Common myeloid progenitor, CD34-positive (primary cell): ENCODE measurements at places on chromosomes 16 and 17.
A peak's percentile ranks its signal among the peaks of the same experiment; 100 is the strongest.

- no peak for DNase-seq
These were observed 44.5 kb upstream of the SSTR5 start for GRCh38 chr16:1028056-1028455.

DNA sequence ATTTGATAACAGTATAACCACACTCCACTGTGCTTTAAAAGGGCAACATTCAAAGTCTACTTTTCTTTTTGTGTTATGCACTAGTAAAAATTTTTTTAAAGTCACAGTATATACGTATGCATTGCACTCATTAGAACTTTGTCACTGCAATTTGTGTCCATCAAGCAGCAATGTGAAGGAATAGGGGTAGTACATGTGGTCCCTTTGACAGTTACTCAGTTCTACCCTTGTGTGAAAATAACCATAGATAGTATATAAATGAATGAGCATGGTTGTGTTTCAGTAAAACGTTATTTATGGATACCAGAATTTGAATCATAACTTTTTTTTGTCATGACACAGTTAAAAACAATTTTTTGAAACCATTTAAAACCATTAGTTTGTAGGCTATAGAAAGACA, 30.7 kb downstream of the NFATC3 start:
- DNase-seq: no peak

- DNase-seq: no peak
These were observed 79.5 kb upstream of the DHX40 start for GRCh38 chr17:59485946-59486345.

DNA sequence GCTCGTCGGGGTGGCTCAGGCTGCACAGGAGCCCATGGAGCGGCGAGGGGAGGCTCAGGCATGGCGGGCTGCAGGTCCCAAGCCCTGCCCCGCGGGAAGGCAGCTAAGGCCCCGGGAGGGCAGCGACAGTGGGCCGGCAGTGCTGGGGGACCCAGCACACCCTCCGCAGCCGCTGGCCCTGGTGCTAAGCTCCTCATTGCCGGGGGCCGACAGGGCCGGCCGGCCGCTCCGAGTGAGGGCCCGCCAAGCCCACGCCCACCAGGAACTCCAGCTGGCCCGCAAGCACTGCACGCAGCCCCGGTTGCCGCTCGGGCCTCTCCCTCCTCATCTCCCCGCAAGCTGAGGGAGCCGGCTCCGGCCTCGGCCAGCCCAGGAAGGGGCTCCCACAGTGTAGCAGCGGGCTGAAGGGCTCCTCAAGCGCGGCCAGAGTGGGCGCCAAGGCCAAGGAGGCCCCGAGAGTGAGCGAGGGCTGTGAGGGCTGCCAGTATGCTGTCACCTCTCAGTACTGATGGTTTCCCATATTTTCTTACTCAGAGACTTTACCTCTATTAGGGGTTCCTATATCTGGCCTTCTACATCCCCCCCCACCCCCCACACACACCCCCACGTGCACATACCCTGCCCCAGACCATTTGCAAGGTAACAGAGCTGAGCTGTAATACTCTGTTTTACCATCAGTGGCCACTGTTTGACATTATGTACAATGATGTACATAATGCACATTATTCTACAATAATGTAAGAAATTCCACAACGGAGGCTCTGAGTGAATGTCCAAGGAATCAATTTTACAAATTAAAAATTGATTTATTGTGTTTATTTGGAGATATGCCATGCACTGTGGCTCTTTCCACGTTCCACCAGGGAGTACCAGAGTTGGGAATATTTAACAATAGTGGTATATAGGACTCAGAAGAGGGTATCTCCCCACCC, 3.7 kb upstream of the VAT1L start:
- DNase-seq: no peak

DNA sequence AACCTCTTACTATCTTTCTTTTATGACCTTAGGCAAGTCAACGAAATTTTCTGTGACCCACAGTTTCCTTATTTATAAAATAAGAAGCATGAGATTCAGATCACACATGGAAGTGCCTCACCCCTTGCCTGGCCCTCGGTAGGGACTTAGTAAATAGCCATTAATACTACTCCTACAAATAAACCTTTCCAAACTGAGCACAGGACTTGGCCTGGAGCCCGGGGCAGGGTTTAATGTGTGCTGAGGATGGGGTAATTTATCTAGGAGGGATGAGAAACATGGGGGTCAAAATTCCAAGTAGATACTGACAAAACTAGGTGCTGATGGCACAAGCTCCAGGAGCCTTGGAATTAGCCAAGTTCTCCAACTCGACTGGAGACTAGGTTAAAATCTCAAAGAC, 35.0 kb downstream of the PITPNC1 start:
- no peak for DNase-seq

DNA sequence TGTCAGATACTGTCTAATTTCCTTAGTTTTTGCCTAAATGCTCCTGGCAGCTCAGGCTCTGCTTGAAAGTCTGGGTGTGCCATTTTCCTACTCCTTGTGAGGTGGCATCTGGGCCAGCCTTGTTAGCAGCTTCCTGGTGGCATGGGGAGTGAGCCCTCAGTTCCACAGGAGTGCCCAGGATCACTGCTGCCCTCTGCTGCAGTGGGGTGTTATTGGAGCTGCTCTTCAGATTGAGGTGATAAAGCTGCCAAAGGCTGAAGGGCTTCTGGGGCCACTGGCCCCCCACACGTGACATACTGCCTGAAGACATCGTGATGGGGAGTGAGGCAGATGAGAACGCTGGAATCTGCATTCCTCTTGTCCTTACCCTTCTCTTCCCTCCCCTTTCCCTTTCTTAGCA, 27.4 kb downstream of the CEP95 start:
- peak; percentile 26 for DNase-seq

GRCh38 chr17:80836658-80836965, 155.0 kb upstream of the CHMP6 start:
- DNase-seq: no peak

DNA sequence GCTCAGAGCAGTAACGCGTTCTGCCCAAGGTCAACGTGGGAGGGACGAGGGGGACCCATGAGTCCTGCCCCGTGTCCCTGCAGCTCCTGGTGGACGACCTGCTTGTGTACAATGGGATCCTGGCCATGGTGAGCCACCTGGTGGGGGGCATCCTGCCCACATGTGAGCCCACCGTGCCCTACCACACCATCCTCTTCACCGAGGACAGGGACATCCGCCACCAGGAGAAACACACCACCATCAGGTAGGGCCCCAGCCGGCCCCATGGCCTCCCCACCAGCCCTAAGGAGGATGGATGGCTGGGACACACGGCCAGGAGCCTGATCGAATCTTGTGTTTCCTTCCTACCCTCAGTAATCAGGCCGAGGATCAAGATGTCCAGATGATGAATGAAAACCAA, 227.6 kb downstream of the KATNIP start:
- no peak for DNase-seq

- no peak for DNase-seq
These were observed 41.1 kb downstream of the CACNG1 start for GRCh38 chr17:67085406-67085805.

DNA sequence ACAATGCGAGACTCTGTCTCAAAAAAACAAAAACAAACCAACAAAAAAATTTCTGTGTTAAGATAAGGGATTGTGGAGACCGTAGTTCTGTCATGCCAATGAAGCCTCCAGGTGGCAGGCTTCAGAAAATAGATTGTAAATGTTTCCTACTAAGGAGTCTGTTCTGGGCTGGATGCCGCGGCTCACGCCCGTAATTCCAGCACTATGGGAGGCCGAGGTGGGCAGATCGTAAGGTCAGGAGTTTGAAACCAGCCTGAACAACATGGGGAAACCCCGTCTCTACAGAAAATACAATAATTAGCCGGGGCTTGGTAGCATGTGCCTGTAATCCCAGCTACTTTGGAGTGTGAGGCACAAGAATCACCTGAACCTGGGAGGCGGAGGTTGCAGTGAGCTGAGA, 4.4 kb upstream of the SNX29 start:
- peak; percentile 47 for DNase-seq

- DNase-seq: no peak
These were observed 188.2 kb upstream of the RPL38 start for GRCh38 chr17:74015316-74015715.

DNA sequence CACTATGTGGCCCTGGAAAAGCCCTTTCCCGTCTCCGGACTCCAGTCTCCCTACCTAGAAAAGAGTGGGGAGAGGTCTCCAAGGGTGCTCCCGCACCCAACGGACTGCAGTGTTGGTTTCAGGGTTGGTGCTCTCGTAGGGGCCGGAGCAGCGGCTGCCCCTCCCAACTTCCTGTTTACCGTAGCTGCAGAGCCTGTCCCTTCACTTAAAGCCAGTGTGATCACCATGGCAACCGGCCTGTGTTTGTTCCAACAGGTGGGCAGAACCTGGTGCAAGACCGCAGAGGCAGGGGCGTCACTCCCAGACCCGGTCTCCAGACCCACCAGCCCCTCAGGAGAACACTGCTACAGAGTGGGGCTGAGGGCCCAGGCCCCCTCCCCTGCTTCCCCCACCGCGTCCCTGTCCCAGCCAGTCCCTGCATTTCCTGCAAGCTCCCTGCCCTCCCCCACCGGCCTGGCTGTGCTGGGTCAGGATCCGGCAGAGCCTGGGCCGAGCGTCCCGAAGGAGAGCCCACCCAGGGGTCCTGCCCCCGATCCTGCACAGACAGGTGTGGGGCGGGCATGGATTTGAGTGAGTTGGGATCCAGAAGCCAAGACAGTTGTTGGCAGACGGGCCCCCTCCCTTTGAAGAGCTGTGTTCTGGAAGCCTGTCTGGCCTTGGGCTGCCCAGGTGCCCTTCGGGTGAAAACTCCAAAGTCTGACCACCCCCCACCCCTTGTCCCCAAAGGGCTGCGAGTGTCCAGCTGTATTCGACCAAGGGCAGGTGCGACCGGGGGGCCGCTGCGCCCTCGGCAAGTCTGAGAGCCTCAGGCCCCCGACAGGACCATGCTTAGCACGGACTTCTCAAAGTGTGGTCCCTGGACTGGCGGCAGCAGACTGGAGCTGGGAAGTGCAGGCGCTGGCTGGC, 1.5 kb upstream of the BAIAP3 start:
- DNase-seq: peak; percentile 91

DNA sequence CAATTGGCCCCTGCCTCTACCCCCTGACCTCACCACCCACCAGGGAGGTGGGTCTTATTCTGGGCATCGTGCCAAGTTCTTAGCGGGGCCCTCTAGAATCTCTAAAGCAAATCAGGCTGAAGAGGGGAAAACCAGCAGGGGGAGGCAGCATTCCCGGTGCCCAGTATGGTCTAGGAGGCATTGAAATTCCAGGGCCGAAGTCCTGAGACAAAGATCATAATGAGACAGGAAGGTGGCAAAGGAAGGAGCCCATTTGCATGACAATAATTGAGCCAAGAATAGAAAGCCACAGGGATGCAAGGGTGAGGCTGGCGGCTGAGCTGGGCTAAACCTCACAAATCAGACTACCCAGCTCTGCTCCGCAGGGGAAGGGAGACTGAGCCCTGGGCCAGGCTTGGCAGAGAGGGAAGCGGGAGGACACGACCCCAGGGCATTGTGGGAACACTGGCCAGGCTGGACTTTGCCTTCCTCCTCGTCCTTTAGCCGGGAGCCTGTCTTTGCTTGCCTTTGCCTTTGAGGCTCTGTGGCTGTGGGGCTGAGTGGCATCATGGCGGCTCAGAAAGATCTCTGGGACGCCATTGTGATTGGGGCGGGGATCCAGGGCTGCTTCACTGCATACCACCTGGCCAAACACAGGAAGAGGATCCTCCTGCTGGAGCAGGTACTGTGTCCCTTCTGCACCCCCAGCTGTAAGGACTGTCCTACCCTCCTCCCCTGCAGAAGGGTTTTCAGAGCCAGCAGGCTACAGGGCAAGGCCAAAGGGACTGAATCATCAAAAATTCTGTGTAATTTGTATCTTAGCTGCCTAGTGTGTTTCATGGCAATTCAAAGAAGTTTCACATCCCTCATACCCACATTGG, at the start of gene PIPOX:
Gene PIPOX, plus strand, starts transcription at position 463 of the 860 bp plus-strand sequence. Its CDS starts 85 bp downstream, at position 548.
- DNase-seq: peak; percentile 51

GRCh38 chr17:14261406-14261805, 24.7 kb upstream of the CDRT15 start:
- no peak for DNase-seq

- DNase-seq: no peak
These were observed 6.8 kb downstream of the NAE1 start for GRCh38 chr16:66824006-66824405.

DNA sequence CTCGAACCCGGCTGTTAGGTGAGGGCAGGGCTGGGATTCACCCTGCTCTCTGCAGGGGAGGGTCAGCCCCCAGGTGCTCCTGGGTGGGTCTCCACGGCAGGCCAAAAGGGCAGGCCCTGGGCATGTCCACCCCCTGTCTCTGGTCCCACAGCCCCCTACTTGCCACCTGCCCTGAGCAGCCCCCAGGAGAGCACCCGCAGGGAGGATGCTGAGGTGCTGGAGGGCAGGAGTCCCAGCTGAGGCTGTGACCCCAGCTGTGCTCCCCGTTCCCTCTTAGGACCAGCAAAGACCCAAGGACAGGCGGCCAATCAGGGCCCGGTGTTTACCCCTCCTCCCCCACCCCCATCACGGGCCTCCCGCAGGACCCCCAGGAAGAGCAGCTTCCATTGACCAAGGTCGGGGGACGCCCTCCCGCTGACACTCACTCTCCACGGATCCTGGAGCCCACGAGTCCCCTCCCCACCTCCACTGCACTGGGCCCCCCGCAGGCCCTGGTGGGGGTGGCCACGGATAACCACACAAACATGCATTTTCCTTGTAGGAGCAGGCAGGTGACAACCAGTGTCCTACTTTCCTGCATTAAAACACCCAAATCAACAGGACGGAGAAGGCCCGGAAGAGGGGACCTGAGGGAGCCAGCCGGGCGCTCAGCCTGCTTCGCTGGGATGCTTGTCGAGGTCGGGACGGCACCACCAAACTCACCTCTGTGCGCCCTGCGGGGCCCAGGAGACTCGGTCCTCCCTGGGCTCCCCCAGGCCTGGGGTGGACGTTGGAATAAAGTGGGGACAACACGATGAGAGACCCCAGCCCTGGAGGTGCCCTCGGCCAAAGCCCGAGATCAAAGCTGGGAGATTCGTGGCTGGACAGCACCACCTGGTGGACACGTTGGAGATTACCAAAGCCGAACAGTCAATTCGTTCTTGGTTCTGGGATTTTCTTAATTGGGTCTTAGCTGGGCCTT, 22.5 kb upstream of the ENPP7 start:
- peak; percentile 62 for DNase-seq

- no peak for DNase-seq
These were observed 5.2 kb upstream of the OR1F1 start for GRCh38 chr16:3182608-3183444.

- DNase-seq: no peak
These were observed 2.0 kb upstream of the HS3ST3B1 start for GRCh38 chr17:14298947-14299279.

DNA sequence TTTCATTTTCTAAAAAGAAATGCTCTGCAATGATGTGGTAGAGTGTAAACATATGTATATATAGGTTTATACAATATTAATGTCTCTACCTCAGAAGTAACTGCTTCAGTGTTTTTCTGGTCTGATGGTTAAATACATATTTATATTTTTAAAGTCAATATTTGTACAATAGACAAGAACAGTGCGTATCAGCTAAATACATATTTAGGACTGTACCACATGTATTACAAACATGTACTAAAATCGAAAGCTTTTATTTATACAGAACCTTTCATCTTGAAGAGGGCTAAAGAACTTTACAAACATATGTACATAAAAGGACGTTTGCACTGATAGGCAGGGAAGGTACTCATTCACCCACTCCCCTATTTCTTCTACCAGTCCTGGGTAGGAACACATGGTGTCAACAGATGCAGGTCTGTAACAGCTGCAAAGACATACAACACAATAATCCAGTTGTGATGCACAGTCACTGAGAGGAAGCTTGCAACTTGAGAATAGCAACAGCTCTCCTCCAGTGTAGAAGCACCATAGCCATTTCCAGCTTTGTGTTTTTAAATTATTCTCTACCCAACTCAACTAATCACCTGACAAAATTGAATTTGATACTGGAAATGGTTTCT, 206.9 kb upstream of the C17orf78 start:
- no peak for DNase-seq
